ENCODE measurements at places on chromosomes 7 and 10.

GRCh38 chr7:67788669-67789068 is 792.0 kb downstream of the TYW1 start:
- DNase-seq = no peak

- DNase-seq = no peak
These were observed 19.5 kb downstream of the PRKAG2 start for GRCh38 chr7:151857412-151857811.

GRCh38 chr7:4693749-4694148 is 11.7 kb downstream of the FOXK1 start:
- DNase-seq = no peak

DNA sequence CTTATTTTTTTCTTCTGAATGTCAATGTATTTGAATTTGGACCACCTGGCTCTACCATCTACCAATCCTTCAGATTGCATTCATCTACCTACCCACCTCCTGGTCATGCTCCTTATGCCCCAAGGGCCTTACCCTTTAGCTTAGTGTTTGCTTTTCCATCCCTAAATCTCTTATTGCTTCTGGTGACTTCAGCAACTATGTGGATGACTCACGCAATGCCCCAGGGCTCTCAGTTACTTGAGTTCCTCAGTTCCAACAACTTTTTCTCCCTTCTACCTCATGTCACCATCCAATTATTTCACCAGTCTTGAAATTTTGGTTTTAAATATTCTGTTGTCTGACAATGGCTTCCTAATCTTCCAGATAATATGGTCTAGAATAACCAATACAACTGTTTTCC is 118.9 kb downstream of the CFAP58 start:
- DNase-seq = no peak

DNA sequence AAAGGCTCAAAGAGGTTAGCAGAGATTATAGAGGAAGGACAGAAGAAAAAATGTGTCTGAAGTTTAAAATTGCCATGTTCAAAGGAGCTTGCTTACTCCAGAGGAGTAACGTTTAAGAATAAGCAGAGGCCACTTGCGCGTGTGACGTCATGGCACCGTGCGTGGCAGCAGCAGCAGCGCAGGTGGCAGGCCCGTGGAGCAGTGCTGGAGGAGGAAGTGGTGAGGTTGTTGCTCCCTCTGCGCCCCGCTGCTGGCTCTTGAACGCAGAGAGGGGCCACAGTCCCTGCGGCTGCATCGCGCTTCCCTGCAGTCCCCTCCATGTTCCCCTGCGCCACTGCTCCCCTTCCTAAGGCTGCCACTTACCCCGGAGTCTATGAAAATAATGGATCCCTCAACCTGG is 37.5 kb downstream of the GDI2 start:
- DNase-seq = no peak

- DNase-seq = no peak
These were observed 5.1 kb upstream of the SMC3 start for GRCh38 chr10:110562348-110562747.
